Thoracic aorta (tissue), 2 donors: ENCODE measurements at places on chromosomes 12 and 14.
A peak's percentile ranks its signal among the peaks of the same experiment; 100 is the strongest.

GRCh38 chr14:68962681-68963080, 16.4 kb downstream of the ACTN1 start:
- no peak for DNase-seq
- peaks cover 100% of the 10 kb centered on the region for H3K4me1 ChIP-seq
- H3K4me3 ChIP-seq = peak overlapping the region; percentile 34
- H3K36me3 ChIP-seq = no peaks in the 10 kb centered on the region

DNA sequence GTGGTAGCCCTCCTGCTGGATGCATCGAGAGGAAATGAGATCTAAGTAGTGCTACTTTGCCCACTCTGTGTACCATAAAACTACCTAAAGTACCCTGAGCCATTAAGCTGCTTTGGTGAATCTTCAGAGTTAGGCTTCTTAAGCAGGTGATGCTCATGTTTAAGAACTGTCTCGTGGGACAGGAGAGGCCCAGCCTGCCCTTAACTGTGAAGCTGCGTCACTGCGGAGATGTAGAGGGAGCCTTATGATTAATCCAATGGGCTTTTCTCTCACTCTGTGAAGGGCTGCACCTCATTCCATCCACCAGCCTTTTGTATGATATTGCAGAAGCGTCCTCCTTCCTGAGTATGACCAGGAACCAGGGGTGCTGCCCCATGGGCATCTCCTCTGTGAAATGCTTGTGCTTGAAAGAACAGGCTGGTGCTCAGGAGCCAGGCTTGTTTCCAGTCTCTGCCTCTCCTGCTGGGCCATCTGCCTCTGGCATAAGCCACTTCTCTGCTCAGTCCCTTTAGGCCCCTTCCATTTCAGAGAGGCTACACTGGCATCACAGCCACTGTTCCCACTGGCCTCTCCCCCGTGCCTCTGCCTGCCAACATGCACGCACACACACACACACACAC, 6.8 kb upstream of the CCDC177 start:
- H3K36me3 ChIP-seq = no peaks in the 10 kb centered on the region
- H3K4me3 ChIP-seq = no peak overlapping the region
- DNase-seq = no peak
- H3K27ac ChIP-seq = no peak overlapping the region
- H3K4me1 ChIP-seq = no peaks in the 10 kb centered on the region
- H3K27me3 ChIP-seq = no peaks in the 10 kb centered on the region

GRCh38 chr12:53686436-53686835, 10.6 kb upstream of the ATP5MC2 start:
- no peak overlapping the region for H3K27ac ChIP-seq
- DNase-seq = no peak
- no peak overlapping the region for H3K4me3 ChIP-seq
- no peaks in the 10 kb centered on the region for H3K36me3 ChIP-seq

DNA sequence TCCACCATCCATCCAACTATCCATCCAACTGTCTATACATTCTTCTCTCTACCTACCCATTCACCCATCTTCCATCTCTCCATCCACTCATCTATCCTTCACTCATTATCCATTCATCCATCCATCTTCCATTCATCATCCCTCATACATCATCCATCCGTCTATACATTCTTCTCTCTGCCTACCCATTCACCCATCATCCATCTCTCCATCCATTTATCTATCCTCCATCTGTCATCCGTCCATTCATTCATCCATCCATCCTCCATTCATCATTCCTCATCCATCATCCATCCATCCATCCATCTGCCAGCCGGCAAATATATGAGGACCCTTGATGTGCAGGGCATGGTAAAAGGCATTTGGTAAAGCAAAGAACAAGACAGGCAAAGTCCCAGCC, 25.2 kb downstream of the AACS start:
- H3K27me3 ChIP-seq = no peaks in the 10 kb centered on the region
- peaks cover 23% of the 10 kb centered on the region for H3K36me3 ChIP-seq
- H3K4me3 ChIP-seq = no peak overlapping the region

DNA sequence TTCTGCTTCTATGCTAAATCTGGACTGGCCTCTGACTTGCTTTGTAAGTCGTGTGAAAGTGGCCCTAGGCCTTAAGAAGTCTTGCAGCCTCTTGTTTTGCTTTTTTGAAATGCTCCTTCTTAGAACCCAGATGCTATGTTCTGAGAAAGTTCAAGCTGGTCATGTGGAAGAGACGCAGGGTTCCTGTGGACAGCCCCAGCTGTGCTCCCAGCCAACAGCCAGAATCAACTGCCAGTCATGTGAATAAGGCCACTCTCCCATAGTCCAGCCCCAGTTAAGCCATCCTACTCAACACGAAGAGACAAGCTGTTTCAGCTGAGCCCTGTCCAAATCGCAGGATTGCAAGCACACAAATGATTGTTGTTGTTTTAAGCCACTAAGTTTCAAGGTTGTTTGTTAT, 37.3 kb upstream of the TBPL2 start:
- H3K36me3 ChIP-seq = no peaks in the 10 kb centered on the region
- H3K27ac ChIP-seq = no peak overlapping the region
- H3K4me1 ChIP-seq = no peaks in the 10 kb centered on the region
- DNase-seq = no peak

- peaks cover 43% of the 10 kb centered on the region for H3K4me1 ChIP-seq
- DNase-seq = no peak
- no peaks in the 10 kb centered on the region for H3K27me3 ChIP-seq
- H3K36me3 ChIP-seq = no peaks in the 10 kb centered on the region
These were observed 53.8 kb upstream of the KCNJ8 start for GRCh38 chr12:21828136-21828775.

DNA sequence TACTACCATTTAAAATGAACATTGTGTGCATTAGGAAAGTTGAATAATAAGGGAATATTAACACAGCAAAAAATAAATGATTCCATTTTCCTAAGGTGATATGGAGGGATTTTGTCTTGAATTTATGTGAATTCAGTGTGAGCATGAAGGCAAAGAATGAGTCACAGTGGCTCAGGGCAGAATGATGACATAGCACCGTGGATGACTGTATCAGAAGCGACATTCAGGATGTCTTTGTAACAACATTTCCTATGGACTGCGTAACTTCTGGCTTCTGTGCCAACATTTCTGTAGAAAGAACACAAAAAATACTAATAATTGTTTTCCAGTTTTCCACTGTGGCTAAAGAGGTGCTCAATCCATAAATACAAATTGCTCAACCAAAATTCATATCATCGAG, 54.6 kb downstream of the TTC8 start:
- H3K4me1 ChIP-seq = no peaks in the 10 kb centered on the region
- H3K36me3 ChIP-seq = peaks cover 7% of the 10 kb centered on the region
- DNase-seq = no peak

DNA sequence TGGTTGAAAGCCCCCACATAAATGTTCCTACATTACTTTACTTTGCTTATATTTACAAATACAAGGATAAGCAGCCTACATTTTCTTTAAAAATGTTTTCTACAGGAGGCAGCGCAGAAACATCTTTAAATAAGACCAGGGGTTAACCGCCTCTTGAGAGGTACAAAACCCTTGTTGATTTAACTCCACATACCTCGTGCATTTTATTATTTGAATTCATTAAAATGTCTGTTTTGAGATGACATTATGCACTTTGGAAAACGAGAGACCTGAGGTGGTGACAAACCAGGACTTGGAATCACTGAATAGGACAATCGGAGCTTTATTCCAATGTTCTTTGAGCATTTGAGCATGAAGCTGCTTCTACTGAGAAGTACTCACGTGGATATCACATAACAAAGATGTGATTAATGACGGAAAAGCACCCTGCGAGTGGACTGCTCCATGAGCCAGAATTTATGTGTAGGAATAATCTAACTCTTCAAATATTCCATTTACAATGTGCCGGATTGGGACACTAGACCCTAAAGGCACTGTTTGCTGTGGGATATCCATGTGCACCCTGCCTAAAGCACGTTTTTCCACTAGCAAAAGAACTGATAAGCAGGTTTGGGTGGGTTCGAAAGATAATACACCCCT, 746 bp upstream of the DUSP16 start:
- no peaks in the 10 kb centered on the region for H3K36me3 ChIP-seq
- no peaks in the 10 kb centered on the region for H3K27me3 ChIP-seq
- DNase-seq = no peak

- H3K4me1 ChIP-seq = no peaks in the 10 kb centered on the region
- DNase-seq = no peak
- H3K36me3 ChIP-seq = no peaks in the 10 kb centered on the region
- no peak overlapping the region for H3K4me3 ChIP-seq
- no peak overlapping the region for H3K27ac ChIP-seq
- no peaks in the 10 kb centered on the region for H3K27me3 ChIP-seq
These were observed 353.9 kb downstream of the DUSP6 start for GRCh38 chr12:88998421-88998820.

DNA sequence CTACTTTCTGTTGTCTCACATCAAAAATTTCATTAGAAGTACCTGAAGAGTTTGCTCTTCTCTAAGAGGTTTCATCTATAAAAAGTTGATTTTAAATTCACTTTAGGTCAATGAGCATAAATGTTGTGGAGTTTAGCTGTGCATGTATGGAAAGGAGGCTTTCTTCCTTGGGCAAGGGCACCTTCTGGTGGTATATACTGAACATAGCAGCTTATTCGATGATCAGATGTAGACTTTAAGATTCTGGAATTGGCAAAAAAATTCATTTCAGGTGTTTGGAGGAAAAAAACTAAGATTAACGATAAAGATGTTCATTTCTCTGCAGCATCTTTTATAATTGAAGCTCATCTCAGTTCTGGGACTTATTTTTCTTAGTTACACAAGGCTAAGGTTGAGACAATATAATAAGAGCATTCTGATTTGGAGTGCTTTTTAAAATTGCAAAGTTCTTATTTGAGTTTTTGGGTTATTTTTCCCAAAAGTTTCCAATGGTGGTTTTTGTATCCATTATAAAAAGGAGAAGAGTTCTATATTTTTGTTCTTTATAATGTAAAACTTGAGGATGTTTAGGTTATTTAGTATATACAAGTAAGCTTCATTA, 46.8 kb downstream of the TMEM117 start:
- no peaks in the 10 kb centered on the region for H3K27me3 ChIP-seq
- no peaks in the 10 kb centered on the region for H3K36me3 ChIP-seq
- H3K4me3 ChIP-seq = no peak overlapping the region
- no peak overlapping the region for H3K27ac ChIP-seq
- no peak for DNase-seq

- no peak overlapping the region for H3K4me3 ChIP-seq
- no peak for DNase-seq
- H3K27me3 ChIP-seq = no peaks in the 10 kb centered on the region
- peaks cover 61% of the 10 kb centered on the region for H3K4me1 ChIP-seq
These were observed 6.0 kb downstream of the MTERF2 start for GRCh38 chr12:106980944-106981343.

DNA sequence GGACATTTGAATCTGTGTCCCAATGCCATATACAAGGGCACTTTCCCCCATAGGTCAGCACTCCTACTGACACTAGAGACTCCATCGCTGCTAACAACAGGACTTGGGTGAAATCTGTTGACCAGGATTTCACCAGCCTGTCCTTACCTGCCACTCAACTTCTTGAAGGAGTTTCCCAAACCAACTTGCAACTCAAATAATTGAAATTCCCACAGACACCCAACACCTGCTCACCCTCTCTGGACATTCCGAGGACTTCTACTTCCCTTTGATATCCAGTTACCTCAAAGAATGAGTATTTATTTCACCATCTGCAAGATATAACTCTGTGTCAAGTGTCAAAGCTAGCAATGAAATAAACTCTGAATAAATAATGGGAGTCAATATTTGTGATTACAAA, 44.6 kb downstream of the LLPH start:
- H3K27ac ChIP-seq = no peak overlapping the region
- H3K4me3 ChIP-seq = no peak overlapping the region
- H3K4me1 ChIP-seq = no peaks in the 10 kb centered on the region
- no peak for DNase-seq

DNA sequence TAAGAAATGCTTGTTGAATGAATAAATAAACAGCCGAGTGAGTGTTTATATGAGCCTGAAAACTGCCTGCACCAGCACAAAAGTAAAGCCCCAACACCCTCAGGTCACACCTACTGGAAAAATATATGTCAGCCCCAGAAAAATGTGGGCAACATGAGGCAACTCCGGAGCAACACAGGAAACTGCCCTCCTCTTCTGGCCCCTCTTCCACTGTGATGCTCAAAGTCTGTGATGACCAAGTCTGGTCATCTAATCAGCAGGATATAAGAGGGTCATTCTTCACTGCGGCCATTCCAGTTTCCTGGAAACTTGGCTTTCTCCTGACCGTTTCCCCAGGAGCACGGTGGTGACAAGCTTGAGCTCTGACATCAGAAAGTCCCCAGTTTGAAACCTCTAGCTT, 159.6 kb upstream of the PZP start:
- H3K27me3 ChIP-seq = no peaks in the 10 kb centered on the region
- no peaks in the 10 kb centered on the region for H3K36me3 ChIP-seq
- H3K4me3 ChIP-seq = no peak overlapping the region

DNA sequence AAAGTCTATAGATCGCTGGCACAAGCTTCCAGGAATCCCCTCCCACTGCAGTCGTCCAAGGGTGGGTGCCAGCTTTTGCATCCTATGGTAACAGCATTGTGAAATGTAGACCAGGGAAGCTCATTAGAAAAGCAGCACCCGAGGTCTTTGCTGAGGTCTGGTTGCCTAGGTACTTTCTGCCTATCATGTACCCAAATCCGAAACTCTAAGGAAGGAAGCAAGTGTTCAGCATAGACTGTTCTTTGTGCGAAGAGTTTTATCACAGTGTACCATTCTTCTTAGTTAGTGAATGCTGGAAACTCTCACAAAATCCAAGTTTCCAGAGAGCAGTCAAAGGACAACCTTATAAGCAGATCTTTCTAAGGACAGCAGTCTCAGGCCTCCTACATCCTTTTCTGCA, 1532.7 kb upstream of the TMEM132C start:
- H3K4me1 ChIP-seq = no peaks in the 10 kb centered on the region
- DNase-seq = no peak
- no peaks in the 10 kb centered on the region for H3K36me3 ChIP-seq
- H3K27ac ChIP-seq = no peak overlapping the region
- no peaks in the 10 kb centered on the region for H3K27me3 ChIP-seq
- H3K4me3 ChIP-seq = no peak overlapping the region

- H3K36me3 ChIP-seq = no peaks in the 10 kb centered on the region
- no peak for DNase-seq
- no peaks in the 10 kb centered on the region for H3K27me3 ChIP-seq
- no peak overlapping the region for H3K4me3 ChIP-seq
- no peaks in the 10 kb centered on the region for H3K4me1 ChIP-seq
These were observed 62.3 kb downstream of the OTOGL start for GRCh38 chr12:80161612-80162011.

DNA sequence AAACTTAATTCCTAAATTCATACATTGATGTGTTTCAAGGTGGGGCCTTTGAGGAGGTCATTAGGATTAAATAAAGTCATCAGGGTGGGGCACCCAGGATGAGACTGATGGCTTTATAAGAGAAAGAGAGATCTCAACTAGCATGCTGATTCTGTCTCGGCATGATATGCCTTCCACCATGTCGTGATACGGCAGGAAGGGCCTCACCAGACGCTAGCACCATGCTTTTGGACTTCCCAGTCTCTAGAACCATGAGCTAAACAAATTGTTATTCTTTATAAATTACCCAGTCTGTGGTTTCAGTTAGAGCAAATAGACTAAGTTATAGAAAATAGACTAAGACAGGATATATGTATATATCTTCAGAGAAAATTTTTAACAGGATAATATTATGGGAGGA, 759.6 kb downstream of the MED13L start:
- H3K27ac ChIP-seq = no peak overlapping the region
- no peaks in the 10 kb centered on the region for H3K4me1 ChIP-seq
- DNase-seq = no peak
- H3K36me3 ChIP-seq = no peaks in the 10 kb centered on the region
- no peaks in the 10 kb centered on the region for H3K27me3 ChIP-seq

GRCh38 chr14:51643140-51643539, 8.6 kb upstream of the FRMD6 start:
- no peak overlapping the region for H3K27ac ChIP-seq
- H3K4me1 ChIP-seq = peaks cover 4% of the 10 kb centered on the region
- H3K4me3 ChIP-seq = no peak overlapping the region
- DNase-seq = no peak
- H3K36me3 ChIP-seq = no peaks in the 10 kb centered on the region
